HFFc6 (cell line): ENCODE measurements at places on chromosomes 6 and 20.

GRCh38 chr6:71512256-71512655 lies 223.6 kb downstream of the OGFRL1 start:
- H3K4me3 ChIP-seq = no peak overlapping the region
- peaks cover 25% of the 10 kb centered on the region for H3K4me1 ChIP-seq
- H3K27ac ChIP-seq = no peak overlapping the region
- H3K36me3 ChIP-seq = no peaks in the 10 kb centered on the region
- no peaks in the 10 kb centered on the region for H3K27me3 ChIP-seq

GRCh38 chr6:154822947-154823558 lies 89.8 kb downstream of the SCAF8 start:
- H3K27me3 ChIP-seq = no peaks in the 10 kb centered on the region; the same call in 1 of the 2 replicates
- no peak overlapping the region for H3K4me3 ChIP-seq
- peaks cover 42% of the 10 kb centered on the region for H3K36me3 ChIP-seq
- H3K27ac ChIP-seq = peak overlapping the region; percentile 0; the same call in 1 of the 2 replicates
- H3K4me1 ChIP-seq = peaks cover 9% of the 10 kb centered on the region

DNA sequence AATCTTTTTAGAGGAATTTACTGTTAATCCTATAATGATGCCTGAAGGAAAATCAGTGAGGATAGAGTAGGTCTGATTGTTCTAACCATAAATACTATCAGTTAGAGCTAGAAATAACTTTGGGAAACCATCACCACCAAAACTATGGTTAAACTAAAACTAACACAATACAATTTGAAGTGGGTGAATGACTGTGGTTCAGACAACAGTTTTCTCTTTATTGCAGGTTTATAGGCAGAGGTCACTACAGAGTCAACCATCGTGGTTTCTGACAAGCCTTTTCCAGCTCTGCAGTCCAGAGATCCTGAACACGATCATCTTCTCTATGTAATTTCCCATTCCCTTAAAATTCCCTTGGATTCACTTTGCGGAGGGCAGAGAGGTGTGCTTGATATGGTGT lies 134.3 kb downstream of the IBTK start:
- no peak for DNase-seq
- H3K36me3 ChIP-seq = no peaks in the 10 kb centered on the region
- H3K27me3 ChIP-seq = peaks cover 2% of the 10 kb centered on the region
- H3K4me3 ChIP-seq = no peak overlapping the region
- H3K4me1 ChIP-seq = no peaks in the 10 kb centered on the region

- DNase-seq = no peak
- H3K4me3 ChIP-seq = no peak overlapping the region
- peaks cover 5% of the 10 kb centered on the region; the same call in 1 of the 2 replicates for H3K36me3 ChIP-seq
- H3K4me1 ChIP-seq = no peaks in the 10 kb centered on the region; the same call in 1 of the 2 replicates
- peaks cover 1% of the 10 kb centered on the region for H3K27me3 ChIP-seq
Measured at GRCh38 chr6:15960740-15961634, 167.9 kb upstream of the MYLIP start.

- peaks cover 4% of the 10 kb centered on the region; the same call in 1 of the 2 replicates for H3K4me1 ChIP-seq
- H3K36me3 ChIP-seq = no peaks in the 10 kb centered on the region
- no peak for DNase-seq
- H3K27me3 ChIP-seq = no peaks in the 10 kb centered on the region
- H3K27ac ChIP-seq = no peak overlapping the region
Measured at GRCh38 chr6:74973591-74973990, 232.3 kb downstream of the COL12A1 start.

GRCh38 chr20:33007376-33008335 lies at the start of gene BPIFB2:
BPIFB2 (plus strand) TSS chr20:33007704; CDS start chr20:33008575, 871 bp downstream.
- H3K4me1 ChIP-seq = no peaks in the 10 kb centered on the region
- 0 out of 2 replicates have a peak, but pooled peaks cover 4% of the 10 kb centered on the region for H3K36me3 ChIP-seq

GRCh38 chr20:62050166-62051120 lies 15.2 kb downstream of the TAF4 start:
- no peak overlapping the region for H3K27ac ChIP-seq
- H3K36me3 ChIP-seq = no peaks in the 10 kb centered on the region
- H3K27me3 ChIP-seq = no peaks in the 10 kb centered on the region; the same call in 1 of the 2 replicates
- DNase-seq = no peak
- no peaks in the 10 kb centered on the region for H3K4me1 ChIP-seq

DNA sequence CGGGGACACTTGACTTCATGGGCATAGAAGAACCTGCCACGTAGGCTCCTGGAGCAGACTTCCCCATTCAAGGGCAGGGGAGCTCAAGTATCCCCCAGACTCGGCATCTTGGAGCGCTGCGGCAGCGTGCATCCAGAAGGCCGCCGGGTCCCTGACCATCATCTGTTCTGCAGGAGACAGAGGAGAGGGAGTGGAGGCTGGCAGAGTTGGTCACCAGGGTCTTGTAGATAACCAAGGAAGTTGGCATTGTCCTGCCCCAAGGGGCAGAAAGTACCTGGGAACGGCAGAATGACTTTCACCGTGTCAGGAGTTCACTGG lies 82.8 kb downstream of the TCP11 start:
- H3K27ac ChIP-seq = no peak overlapping the region
- no peak overlapping the region for H3K4me3 ChIP-seq
- no peak for DNase-seq
- H3K36me3 ChIP-seq = peaks cover 4% of the 10 kb centered on the region; the same call in 1 of the 2 replicates
- no peaks in the 10 kb centered on the region; the same call in 1 of the 2 replicates for H3K27me3 ChIP-seq

- H3K36me3 ChIP-seq = no peaks in the 10 kb centered on the region
- no peak for DNase-seq
- H3K4me1 ChIP-seq = no peaks in the 10 kb centered on the region
- peaks cover 29% of the 10 kb centered on the region for H3K27me3 ChIP-seq
Measured at GRCh38 chr6:40882323-40882997, 156.6 kb downstream of the UNC5CL start.

DNA sequence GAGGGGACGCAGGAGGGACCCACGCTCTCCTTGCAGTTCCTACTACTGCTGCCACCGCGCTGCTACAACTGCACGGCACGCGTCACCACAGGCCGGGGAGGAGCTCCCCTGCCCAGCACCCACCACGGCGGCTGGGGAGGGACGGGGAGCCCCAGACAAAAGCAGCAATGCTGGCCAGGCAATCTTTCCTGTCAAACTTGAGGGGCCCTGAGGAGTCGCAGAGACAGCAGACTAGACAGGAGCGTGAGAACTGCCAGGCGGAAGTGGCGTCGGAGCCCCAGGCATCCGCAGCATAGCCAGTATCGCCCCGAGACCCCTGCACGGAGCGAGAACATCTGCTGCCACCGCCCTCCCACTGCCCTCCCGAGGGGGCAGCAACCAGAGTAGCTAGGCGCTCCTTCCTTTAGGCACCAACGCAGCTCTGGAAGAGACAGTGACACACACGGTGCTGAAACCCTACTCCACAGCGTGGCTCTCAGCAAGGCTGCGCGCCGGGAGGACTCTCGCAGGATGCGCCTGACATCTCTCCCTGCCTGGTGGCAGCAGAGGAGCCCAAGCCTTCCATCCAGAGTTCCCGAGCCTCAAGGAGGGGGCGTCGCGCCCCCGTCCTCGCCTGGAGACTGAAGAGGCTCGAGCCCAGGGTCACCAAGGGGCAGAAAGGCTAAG lies 2.2 kb downstream of the TAF4 start:
- no peaks in the 10 kb centered on the region for H3K36me3 ChIP-seq
- H3K4me3 ChIP-seq = peak overlapping the region; percentile 80
- H3K4me1 ChIP-seq = peaks cover 29% of the 10 kb centered on the region
- no peak for DNase-seq
- H3K27ac ChIP-seq = no peak overlapping the region
- H3K27me3 ChIP-seq = peaks cover 6% of the 10 kb centered on the region

- no peak overlapping the region for H3K4me3 ChIP-seq
- no peaks in the 10 kb centered on the region for H3K4me1 ChIP-seq
- no peaks in the 10 kb centered on the region for H3K36me3 ChIP-seq
- H3K27ac ChIP-seq = no peak overlapping the region
- no peak for DNase-seq
Measured at GRCh38 chr6:109327959-109328358, 54.3 kb downstream of the CD164 start.

GRCh38 chr6:37474316-37474715 lies 25.4 kb downstream of the CCDC167 start:
- DNase-seq = no peak
- peaks cover 18% of the 10 kb centered on the region for H3K4me1 ChIP-seq

DNA sequence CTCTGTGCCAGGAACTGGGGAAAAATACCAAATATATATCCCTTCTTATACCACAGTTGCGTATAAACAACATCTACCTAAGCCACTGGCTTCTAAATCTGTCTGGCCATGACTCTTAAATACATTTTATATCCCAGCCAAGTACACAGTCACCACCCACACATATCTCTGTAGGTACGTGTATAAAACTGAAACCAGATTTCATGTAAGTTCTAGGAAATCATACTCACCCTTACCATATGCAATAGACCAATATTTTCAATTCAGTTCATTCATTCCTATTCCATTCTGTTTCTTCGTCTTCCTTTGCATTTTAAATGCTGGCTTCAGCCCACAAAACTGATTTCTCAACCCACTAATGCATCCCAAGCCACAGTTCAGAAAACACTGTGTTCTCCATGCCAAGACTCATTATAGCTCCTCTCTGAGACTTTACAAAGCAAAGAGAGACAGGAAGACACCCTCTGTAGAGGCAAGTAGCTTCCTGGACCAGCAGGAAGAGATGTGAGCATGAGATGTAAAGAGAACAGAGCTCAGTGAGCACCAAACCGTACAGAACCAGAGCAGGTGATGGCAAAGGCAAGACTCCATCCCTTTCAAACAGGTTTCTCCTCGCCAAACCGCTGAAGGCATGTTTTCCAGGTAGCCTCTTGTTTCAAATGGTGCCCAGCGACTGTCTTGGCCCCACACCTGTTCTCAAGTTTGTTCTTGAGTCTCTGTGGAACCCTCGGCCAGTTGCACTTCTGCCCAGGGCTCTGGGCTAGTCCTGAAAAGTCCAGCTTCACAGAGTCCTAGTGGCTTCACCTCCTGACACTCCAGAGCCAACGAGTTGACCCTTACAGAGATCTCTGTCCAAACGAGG lies 18.7 kb downstream of the FAM50B start:
- H3K27me3 ChIP-seq = peaks cover 3% of the 10 kb centered on the region
- peak overlapping the region; percentile 22 for H3K27ac ChIP-seq
- peak; percentile 37 for DNase-seq
